Dorsolateral prefrontal cortex (tissue), 122 donors: ENCODE measurements at places on chromosomes 5 and 9.

DNA sequence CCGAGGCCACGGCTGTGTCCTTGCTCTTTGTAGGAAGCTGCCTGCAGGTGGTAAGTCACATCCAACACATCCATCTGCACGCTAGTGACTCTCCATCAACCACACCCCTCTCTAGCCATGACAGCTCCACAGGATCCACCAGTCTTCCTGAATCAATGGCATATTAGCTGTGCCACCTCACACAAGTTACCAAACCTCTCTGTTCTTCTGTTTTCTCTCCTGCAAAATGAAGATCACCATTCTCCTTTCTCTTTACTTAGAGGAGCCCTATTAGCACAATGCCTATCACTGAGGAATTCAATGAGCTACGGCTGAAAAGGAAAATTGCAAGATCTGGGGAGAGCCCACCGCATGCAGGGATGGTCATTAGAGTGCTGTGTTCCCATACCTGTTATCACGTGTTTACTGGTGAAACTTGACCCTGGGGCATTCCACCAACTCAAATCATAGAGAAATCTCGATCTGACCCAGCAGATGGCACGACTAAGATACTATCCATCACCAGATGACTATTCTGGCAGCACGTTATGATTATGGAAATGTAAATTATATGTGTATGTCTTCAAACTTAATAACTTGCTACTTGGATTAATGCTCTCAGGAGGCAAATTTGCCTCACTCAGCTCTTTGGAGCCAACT is 20.9 kb downstream of the WHRN start:
- no peak for DNase-seq

- DNase-seq, result no peak
These were observed 136.9 kb downstream of the PCSK5 start for GRCh38 chr9:76027416-76027815.

DNA sequence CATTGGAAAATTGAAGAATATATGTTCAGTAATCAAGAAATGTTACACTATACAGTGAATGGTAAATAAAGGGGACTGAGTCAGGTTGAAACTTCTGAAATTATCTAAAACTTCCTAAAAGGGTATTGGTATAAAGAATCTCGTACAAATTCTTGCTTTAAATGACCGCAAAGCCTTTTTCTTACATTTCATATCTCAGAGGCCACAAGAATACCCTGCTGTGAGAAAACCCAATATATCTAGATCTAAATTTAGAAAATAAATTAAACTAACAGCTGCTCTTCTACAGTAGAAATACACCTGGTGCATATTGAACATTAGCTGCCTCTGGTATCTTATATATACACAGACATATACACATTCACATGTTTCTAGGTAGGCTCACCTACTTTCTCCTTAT is 221.7 kb downstream of the PCSK5 start:
- DNase-seq, result no peak

DNA sequence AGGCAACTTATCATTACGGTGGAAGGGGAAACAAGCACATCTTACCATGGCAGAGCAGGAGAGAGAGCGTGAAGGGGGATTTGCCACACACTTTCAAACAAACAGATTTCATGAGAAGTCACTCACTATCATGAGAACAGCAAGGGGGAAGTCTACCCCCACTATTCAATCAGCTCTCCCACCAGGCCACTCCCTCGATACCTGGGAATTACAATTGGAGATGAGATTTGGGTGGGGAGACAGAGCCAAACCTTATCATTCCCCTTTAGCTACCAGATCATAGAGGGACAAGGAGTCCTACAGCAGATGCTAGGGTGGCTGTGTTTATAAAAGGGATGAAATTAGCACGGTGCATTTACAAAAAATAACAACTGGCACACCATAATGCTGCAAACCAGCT is 2149.4 kb upstream of the ACO1 start:
- no peak for DNase-seq
